ENCODE measurements at places on chromosomes 11 and 22.

GRCh38 chr11:10407055-10407454 lies 48.0 kb upstream of the AMPD3 start:
- DNase-seq = no peak

GRCh38 chr11:22617868-22618267 lies 7.8 kb downstream of the FANCF start:
- DNase-seq = no peak

- DNase-seq = no peak
These were observed 40.3 kb upstream of the TTLL12 start for GRCh38 chr22:43227239-43227630.

DNA sequence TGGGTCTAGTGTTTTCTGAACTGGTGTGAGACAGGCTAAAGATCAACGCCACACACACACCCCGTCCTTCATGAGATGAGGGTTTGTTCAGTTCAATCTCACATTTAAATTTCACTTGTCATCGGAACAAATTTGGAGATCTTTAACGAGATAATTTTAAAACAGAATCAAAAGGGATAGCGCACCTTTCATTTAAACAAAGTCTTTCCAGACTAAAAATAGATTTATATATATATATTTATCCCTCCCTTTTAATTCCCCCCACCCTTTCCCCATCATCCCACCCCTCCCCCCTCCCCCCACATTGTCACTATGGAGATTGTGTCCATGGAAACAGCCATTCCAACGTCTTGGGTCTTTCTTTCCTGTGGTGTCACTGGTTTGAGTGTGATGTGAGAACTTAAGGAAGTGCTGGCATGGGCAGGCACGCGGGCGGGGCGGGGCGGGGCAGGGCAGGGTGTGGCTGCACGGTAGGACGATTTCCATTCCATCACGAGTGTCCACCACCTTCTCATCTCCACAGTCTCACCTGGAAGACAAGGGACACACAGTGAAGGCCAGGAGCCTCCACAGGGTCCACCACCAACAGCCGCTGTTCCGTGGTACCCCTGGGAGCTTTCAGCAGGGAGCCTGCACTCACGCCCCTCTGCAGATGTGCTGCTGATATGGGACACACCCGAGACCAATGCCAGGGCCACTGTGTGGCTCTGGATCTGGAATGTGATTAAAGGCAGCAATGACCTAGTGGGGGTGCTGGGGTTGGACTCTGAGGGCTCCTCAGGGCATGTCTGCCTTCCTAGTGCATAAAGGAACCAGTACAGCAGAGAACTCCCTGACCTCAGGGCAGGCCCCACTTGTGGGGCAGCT lies 30.5 kb upstream of the CYP2D6 start:
- no peak for DNase-seq

- DNase-seq = no peak
These were observed 22.1 kb downstream of the YPEL1 start for GRCh38 chr22:21713428-21714058.

GRCh38 chr11:127108838-127109237 lies 108.3 kb upstream of the KIRREL3 start:
- DNase-seq = no peak

DNA sequence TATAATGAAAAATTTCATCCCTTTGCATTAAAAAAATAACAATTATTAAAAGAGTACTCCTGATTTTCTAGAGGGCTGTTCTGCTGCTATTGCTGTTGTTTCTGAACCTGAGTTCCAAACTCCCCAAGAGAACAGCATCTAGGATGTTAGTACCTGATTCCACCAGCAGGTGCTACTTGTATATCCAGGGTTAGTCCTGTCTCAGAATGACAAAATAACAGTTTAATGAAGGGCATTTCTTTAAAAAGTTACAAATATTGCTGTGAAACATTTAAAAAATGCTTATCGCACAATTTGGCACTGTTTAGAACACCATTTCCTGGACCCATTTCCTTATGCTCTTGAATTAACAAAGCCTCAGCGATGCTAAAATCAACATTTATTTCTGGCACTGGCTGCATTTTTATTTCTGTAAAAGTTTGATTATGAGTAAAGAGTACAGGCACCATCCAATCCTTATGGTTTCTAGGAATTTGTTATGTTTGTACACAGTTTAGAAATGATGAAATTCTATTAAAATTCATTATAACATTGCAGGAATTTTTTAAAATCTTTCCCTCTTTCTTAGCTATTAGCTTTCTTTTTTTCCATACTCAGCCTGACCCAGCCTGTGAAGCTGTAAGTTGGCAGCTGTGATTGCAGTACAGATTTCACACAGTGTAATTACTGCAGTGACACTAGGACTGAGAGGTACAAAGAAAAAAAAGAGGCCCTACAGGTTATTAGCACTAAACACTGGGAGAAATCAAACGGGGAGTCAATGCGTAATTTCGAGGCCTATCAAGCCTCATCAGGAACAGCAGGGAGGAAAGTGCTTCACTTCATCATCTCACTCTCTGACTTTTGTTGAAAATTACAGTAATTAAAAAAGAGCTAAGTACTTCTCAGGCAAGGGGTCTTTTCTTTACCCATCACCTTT lies 208.8 kb downstream of the DCDC1 start:
- no peak for DNase-seq

All from right hindlimb (tissue), 1 donor.